CD4-positive, alpha-beta T cell treated with Interleukin-10 for 1 hour (primary cell): ENCODE measurements at places on chromosomes 2 and 18.

DNA sequence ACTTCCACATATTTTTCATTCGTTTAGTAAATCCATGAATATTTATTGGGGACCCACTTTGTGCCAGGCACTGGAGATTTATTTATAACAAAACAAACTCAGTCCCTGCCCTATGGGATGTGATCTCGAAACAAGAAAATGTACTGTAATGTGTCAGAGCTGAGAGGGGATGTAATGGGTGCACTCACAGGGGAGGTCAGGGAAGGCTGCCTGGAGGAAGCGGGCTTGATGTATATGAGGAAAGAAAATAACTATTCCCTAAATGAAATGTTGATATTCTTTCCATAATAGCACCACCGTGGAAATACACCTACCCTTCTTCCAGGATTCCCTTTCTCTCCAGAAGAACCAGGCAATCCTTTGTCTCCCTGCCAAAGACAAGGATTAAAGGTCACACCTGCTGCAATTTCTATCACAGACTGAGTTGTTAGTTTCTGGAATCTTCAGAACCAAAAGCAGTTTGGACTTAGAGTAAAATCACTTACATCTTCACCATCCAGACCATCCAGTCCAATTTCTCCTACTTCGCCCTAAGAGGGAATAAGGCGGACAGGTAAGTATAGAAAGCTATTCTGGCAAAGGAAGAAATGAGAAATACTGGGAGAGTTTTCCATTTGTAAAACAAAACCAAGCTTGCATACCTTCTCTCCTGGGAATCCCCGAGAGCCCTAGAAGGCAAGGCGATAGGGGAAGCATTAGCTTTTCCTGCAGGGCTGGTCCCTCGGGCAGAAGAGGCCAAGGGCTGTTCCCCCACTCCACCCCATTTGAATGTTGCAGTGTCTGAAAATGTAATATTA, 55.0 kb downstream of the COL6A3 start:
- no peak for DNase-seq

- DNase-seq, result no peak
These were observed 33.0 kb downstream of the ITGB1BP1 start for GRCh38 chr2:9390151-9390850.

DNA sequence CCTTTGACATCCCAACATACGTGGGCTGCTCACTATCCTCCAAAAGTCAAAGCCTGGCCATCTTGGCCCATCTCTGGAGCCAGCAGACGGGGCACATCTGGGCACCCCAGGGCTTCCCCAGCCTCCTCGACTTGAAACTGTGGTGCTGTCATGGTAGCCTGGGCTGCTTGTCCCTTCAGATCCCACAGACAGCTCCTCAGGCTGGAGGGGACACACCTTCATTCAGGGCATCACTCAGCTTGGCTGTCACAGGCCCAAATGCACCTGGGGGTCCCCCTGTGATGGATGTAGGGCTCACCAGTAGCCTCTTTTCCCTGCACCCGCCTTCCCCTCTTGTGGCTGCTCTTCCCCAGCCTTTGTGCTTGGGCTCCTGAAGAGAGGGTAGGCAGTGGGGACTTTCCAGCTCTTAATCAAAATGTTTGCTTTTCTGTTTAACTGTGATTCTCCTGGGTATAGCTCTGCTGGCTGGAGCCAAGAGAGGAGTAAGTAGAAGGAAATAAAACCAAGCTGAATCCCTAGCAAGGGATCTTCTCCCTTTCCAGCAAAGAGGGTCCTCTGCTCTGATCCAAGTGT, 92.3 kb downstream of the GYPC start:
- DNase-seq, result no peak

- no peak for DNase-seq
These were observed 10.4 kb downstream of the TCF7L1 start for GRCh38 chr2:85143463-85144082.

DNA sequence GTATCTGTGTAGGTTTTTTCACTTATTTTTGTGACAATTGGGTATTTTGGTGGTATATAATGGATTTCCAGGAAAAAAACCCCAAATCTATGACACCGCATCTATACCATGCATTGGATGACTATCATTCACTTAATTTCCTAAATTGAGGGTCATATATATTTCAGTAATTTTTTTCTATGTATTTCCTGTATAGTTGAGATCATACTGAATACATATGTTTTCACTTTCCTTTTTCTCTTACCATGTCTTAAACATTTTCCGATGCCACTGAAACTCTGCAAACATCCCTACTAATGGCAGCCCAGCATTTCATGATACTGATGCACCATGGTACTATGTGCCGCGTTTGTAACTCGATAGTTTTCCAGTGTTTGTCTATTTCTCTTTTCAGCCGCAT, 40.4 kb downstream of the CDKL4 start:
- DNase-seq, result no peak

- DNase-seq, result no peak
These were observed 92.6 kb upstream of the KCNE4 start for GRCh38 chr2:222959358-222959757.

- no peak for DNase-seq
These were observed 186.2 kb upstream of the PARD3B start for GRCh38 chr2:204359076-204359475.

DNA sequence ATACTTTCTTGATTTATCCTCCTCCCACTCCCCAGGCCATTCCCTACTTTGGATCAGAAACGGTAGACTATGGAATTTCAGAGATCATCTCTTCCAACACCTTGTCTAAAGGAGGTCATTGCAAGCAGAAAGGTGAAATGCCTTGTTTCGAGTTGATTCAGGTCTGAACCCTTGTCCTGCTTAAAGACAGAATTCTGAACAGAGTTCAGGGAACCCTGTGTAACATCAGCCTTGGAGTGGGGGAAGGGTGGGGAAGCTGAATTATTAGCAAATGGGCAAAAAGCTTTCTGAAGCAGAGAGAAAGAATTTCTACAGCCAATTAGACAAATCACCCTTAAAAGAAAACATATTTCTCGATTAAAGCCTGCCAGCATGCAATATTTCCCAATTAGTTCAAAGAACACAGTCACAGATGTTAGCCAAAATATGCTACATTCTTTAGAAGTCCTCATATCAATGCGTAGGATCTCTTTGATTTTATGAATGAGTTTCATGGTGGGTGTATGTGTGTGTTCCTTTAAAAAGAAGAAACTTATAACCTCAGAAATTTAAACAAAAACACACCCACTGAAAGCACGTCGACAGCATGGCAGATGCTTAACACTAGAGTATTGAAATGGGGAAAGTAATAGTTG, 353.1 kb downstream of the RND3 start:
- DNase-seq, result no peak

- DNase-seq, result no peak
These were observed 40.5 kb downstream of the RBKS start for GRCh38 chr2:27849558-27850205.

DNA sequence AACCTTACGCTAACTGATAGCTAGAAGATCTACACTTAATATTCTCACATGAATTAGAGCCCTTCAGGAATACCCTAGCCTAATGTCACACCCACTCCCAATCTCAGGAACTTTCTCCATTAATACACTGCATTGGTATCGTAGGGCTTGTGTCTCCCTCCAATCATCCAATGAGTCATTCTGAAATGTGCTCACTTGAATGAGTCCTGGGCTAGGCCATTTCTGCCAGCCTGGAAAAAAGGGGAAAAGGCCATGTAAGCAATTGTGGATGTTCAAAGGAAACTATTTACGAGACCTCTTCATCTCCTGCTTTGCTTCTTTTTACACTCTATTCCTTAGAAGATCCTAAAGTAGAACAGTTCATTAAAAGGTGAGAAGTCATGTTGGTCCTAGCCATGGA, 18.8 kb downstream of the ZEB2 start:
- DNase-seq, result no peak
